DMS79 (cell line): ENCODE measurements at places on chromosomes 4 and X.

- DNase-seq = no peak
Measured at GRCh38 chr4:184514121-184514988, 40.0 kb upstream of the IRF2 start.

DNA sequence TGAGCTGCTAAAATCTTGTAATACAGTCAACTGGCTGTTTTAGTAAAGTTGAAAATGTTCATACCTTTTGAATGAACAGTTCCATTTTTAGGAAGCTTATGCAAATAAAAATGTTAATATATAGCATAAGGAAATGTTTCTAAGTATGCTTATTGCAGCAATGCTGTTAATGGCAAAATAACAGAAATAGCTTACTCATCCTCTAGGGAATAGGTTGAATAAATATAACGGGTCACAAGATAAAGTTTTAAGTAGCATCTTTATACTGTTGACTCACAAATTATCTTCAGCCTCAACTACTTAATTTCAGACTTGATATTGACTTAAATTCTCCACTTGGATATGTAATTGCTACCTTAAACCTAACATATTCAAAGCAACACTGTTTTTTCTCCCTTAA lies 27.7 kb downstream of the HERC3 start:
- no peak for DNase-seq

GRCh38 chrX:101370888-101371504 lies 15.0 kb downstream of the BTK start:
- no peak for DNase-seq

DNA sequence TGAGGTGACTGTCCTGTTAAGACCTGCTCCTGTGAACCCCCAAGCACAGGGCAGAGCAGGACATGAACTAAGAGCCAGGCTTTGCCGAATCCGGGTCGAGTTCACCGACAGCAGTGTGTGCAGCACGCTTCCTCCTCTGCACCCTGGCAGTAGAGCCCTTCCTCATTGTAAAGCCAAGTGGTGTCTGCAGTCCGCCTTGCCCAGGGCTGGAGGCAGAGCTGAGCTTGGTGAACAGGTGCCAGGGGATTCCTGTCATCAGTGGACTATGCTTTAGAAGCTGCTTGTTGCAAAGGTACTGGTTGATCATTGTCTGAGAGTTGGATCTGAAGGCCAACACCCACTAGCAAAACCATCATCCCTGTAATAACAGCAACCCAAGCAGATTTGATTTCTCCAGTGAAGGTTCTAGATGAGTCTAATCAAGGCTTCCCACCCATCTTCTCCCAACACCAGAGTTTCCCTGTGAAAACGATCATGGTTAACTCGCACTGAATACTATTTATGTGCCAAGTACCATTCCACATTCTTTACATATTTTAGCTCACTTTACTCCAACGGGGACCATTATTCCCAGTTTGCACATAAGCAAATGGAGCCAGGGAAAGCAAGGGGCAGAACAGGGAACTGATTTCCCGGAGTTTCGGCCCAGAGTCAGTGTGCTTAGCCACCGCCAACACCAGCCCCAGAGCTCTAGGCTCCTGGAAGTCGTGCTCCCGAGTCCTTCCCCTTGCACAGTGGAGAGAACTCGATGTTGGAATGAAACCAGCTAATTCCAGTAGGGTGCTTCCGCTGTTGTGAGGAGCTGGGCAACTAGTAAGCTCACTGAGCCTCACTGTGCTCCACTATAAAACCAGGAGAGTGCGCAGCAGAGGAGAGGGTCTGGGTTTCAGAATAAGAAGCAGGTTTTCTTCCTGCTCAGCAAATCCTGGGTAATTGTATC lies 1.4 kb upstream of the SLC34A2 start:
- DNase-seq = no peak

GRCh38 chr4:166044871-166045270 lies 171.8 kb downstream of the TLL1 start:
- DNase-seq = no peak

DNA sequence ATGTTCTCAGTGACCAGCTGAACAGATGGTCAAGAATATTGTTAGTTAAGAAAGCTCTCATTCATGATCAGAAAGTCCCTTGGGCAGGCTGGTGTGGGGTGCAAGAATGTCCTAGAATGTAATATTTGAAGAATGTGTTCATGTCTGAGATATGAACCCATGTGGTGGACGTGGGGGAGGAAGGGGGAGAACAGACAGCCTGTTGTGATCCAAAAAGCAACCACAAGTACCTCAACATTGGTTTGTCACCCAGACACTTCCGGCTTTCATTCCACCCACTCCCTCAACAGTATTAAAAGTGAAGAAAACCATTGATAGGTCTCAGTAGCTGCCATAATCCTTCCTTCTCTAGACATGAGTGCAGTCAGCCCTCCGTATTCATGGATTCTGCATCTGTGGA lies 82.2 kb downstream of the MAML3 start:
- DNase-seq = no peak

DNA sequence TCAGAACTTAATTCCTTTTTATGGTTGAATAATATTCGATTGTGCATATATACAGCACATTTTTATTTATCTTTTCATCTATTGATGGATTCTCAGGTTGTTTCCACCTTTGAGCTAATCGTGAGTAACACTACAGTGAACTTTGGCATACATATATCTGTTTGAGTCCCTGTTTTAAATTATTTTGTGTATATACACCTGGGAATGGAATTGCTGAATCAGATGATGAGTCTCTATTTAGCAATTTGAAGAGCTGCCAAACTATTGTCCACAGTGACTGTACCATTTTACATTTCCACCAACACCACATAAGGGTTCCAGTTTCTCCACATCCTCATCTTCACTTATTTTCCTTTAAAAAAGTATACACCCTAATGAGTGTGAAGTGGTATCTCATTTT lies 166.2 kb upstream of the FGF13 start:
- DNase-seq = no peak

DNA sequence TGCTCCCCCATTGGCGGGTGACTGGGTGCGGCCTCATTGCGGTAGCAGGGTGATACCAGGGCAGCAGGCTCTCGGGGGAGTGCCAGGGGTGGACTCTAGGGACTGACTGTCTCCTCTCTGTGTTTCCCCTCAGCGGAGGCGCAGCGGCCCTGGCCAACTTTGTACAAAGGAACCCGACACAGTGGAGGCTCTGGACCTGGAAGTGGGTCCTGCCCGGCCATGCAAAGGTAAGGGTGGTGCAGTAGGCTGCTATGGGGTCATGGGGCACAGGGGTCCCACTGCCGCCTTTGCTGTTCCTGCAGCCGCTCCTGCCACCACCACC lies 16.3 kb downstream of the SULT1B1 start:
- no peak for DNase-seq

DNA sequence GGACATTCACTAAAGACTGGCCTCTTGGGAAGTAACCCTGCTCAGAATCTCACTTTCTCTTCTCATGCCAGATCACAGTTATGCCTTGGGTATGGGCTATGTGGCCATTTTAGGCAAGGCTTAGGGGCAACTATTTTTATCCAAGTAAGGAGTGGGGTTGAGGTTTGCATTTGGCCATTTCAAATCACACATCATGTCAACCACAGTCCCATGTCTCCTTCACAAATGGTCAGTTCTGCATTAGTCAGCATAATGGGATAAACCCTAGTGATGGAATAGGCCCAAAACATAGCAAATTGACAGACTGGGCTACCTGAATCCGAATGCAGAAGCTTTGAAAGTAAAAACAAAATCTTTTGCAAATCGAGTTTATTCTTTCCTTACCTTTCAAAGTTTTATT lies 827 bp upstream of the RTL3 start:
- DNase-seq = no peak

GRCh38 chr4:140427919-140428471 lies 547 bp upstream of the CLGN start:
- no peak for DNase-seq

DNA sequence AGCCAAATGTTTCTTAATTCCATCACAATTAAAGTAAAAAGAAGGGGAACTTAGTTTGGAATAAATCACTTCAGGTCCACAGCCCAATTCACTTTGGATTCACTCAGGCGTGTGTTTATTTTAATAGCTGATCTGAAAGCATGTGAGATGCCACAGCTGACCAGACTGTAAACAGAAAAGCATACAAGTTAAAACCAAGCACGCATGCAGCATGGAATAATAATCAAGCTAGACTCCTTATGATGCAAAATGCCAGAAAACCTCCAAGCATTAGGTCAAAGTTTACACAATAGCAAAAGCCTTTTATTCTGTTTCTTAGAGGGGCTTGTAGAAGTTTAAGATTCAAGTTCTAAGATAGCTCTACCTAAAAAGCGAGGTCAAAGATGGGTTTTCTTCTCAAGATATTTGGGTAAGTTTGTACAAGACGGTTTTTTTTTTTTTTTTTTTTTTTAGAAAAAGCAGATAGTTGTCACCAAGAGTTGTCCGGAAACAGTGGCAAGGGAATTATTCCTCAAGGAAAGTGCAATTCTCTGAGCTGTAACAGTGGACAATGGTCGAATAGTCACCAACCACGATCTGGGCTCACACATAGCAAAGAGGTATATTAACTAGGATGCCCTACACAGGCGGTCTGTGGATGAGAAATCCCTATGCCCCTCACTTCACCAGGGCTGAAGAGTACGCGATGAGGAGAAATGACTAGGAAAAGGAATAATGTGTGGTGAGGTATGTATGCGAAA lies 763 bp upstream of the PRRG1 start:
- DNase-seq = no peak

GRCh38 chrX:17521871-17522693 lies 147.1 kb downstream of the NHS start:
- DNase-seq = no peak

DNA sequence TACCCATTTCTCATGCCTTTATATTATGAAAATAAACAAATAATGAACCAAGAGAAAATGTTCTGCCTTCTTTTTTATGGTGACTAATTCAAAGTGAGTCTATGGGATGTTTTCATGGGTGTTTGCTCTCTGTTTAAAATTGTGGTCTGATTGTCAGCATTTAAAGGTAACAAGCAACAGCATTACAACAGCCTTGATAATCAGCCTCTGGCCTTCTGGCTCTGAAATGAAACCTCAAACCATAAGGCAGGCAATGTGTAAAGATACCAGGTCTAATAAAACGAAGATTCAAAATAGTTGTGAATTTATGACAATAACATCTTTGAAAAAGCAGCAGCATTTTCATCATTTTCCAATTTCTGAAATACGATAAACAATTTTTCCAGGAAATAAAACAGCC lies 63.7 kb downstream of the FAM13A start:
- no peak for DNase-seq
